Activated T-cell treated with anti-CD3 and anti-CD28 coated beads for 1 hour (primary cell): ENCODE measurements at places on chromosomes 6 and 20.

DNA sequence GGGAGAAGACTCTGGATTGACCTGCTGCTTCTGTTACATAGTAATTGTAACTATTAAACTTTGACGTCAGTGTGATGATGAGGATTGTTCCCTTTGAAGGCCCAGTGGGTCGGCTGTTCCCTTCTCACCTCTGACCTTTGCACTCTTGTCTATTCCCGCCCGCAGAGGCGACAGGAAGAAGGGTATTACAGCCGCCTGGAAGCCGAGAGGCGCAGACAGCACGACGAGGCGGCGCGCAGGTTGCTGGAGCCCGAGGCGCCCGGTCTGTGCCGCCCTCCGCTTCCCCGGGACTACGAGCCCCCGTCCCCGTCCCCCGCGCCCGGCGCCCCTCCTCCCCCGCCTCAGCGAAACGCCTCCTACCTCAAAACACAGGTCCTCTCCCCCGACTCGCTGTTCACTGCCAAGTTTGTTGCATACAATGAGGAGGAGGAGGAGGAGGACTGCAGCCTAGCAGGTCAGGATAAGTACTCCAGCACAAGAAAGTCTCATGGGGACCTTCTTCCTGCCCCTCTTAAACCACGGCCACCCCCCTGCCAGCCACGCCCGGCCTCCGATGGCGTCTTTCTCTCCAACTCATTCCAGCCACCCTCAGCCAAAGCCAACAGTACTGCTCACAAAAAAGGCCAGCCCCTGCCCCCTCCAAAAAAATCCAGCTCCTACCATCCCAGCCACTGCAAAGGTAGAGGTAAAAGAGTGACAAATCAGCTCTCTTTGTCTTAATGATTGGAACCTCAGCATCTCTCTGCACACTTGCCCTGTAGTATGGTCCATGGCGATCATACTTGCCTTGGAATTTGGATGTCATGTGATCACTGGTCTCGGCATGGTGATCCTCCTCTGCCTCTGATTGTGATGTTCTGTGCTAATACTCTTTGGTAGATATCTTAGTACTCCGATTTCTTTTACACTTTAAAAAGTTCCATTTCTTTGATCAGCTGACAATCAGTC lies 31.6 kb upstream of the KIF25 start:
- DNase-seq: no peak

DNA sequence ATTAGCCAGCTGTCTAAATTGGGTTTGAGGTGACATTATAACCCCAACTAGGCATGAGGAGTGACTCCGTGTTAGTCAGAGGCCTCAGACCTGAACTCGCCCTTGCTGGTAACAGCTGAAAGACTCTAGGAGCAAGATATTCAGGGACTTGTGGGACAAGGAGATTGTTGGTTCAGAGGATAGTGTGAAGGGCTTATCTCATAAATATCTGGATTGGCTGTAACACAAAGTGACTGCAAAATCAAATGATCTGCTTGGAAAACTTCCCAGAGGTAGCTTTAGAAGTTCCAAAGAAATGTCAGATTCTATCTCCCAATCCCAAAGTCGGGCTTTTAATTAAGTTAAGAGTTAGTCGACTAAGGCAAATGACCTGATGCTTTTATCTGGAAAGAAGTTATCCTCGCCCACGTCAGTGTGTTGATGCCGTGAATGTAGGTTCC lies 72.4 kb downstream of the TULP4 start:
- DNase-seq: no peak

GRCh38 chr6:168124158-168124557 lies 45.1 kb upstream of the FRMD1 start:
- DNase-seq: no peak

DNA sequence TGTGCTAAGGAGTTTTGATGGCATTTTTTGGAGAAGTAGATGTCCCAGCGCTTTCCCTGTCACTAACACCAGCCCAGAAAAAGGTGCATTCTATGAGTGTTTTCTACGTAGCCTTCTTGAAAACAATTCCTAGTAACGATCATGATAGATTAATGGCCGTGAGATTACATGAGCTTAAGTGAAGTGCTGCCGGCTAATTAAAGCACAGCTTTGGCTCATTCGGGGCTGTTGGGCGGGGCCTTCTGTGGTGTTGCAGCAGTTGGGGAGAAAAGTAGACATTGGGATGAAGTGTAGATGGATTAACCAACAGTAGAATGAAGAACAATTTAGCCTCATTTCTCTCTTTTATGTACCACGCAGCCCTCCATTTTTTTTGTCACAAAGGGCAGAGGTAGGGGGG lies 20.8 kb upstream of the TRAF3IP2 start:
- no peak for DNase-seq

DNA sequence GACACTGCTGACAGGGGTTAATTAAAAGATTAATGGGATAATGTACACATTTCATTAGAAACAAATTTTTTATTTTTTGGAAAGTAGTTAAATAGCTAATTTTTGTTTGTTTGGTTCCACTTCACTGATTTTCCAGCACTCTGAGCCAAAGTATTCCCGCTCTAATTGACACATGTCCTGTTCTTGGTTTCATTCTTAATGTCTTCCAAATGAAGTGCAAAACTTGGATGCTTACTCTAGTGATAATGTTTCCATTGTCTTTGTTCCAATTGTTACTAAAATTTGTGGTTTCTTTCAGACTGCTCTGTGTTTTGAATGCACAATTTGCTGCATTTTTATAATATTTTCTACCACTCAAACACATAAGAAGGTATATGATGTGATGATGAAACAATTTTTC lies 794.3 kb downstream of the PHF3 start:
- no peak for DNase-seq

- no peak for DNase-seq
Observed at GRCh38 chr6:45607798-45608197, 230.1 kb upstream of the SUPT3H start.

DNA sequence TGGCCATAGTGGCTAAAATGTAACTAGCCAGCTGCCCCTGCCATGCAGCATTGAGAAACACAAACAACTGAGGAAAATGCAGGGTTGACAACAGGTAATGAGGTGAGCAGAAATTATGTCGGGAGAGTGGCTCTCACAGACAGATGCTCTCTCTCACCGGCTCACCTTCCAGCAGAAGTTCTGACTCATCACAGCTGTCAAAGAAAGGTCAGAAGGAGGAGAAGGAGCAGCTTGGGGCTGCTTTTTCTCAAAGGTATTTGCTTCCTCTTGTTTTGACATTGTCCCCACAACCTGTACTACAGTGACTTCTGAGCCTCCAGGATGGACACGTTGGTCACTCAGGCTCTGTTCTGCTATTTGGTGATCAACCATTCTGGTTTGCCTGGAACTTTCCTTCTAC lies 190.5 kb upstream of the HEY2 start:
- no peak for DNase-seq

DNA sequence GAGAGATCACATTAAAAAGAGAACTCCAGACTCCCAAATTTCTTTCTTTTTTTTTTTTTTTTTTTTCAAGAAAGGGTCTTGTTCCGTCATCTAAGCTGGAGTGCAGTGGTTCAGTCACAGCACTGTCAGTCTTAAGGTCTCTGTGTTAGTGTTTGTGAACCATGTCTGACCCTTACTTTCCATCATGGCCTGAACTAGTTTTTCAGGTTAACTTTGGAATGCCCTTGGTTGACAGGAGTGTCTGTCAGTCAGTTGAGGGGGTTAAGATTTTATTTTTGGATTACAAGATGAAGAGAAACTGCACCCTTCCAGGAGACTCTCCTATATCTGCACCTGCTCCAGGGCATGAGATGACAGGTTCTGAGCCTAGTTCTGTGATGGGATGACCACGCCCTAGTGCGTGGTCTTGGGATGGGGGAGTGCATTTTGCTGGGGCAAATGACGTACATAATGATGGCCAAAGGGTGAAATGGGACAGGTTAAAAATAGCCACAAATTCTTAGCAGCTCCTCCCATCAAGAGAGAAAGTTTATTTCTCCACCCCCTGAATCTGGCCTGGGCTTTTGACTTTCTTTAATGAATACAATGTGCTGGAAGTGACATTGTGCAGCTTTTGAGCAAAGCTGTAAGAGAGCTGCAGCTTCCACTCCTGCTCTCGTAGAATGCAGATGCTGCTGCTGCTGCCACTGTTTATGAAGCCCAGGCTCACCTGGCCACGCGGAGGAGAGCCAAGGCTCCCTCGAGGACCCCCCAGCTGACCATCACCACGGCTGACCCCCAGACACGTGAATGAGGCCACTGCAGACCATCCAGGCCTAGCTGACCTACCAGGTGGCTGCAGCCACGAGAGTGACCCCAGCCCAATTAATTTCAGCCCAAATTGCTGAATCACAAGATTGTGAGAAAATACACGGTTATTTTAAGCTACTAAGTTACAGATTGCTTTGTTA lies 29.7 kb upstream of the FAM50B start:
- DNase-seq: no peak

DNA sequence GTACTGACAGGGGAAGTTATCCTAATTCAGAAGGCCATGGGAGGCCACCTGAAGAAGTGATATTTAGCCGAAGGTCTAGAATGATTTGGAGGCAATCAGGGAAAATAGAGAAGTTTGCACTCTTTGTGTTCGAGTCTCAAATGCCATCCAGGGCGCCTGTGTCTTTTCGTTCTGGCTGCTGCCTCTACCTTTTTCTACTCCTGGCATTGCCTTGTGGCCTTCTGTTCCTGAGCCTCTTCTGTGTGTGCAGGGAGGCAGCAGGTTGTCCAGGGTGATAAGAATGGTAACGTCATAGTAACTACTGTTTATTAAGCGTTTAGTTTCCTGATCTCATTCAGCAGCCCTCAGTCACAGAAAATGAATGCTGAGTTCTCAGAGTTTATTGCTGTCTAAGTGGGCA lies 252.1 kb downstream of the FARS2 start:
- DNase-seq: no peak

DNA sequence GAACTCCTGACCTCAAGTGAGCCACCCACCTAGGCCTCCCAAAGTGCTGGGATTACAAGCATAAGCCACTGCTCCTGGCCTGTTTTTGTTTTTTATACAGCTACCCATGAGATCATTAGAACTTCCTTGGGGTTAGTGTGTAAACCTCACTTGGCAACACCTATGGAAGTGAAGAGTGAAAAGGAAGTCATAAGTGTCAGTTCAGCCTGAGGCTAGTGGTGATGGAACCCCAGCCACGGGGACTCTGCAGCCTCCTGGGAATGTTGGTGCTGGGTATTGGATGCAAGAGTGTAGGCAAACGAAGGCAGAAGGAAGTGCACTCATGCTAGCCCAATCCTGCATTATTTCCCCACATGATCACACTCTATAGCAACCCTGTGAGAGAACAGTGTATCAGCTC lies 33.6 kb upstream of the FUCA2 start:
- DNase-seq: no peak
